ENCODE measurements at places on chromosomes 1 and 21.

- no peak for DNase-seq
Measured at GRCh38 chr1:153536012-153536670, 350 bp upstream of the S100A6 start.

GRCh38 chr1:203935321-203935720 lies 73.9 kb downstream of the SNRPE start:
- no peak for DNase-seq

DNA sequence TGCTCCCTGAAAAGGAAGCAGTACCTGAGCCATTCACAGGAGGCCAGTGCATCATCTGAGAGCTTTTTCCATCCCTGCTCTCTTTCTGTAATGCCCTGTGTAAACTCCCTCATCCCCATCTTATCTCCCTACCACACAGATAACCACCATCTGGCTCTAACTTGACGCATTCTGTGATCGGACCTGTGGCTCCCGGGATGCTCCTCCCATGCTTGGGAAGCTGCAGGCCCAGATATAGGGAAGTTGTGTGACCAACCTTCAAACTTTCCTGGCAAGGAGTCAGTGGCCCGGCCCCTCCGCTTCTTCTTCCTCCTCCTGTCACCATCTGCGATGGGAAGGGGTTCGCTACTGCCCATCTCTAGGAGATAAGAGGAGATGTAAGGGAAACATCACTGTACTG lies 21.1 kb downstream of the MKNK1 start:
- DNase-seq = no peak

- no peak for DNase-seq
Measured at GRCh38 chr1:41017141-41018017, 4.1 kb downstream of the SLFNL1 start.

Measured in neural crest cell (in vitro differentiated cells).